Fibroblast of lung (primary cell): ENCODE measurements at places on chromosomes 12 and 14. TPM values are rescaled to one million over a fixed set of nuclear protein-coding genes. Genes with fewer than 3 reads are reported as not detected.

The CACNA1C gene
- 7.4 and 11.4 TPM in 2 replicates for total RNA-seq

The LRP1-AS gene
- total RNA-seq = not detected in 2 replicates

The NOVA1 gene
- 3.6 and 5.1 TPM in 2 replicates for total RNA-seq

The KRT82 gene
- total RNA-seq = not detected in 2 replicates

The RNU4-1 gene
- under 0.01 TPM in 2 replicates for total RNA-seq

The SLCO1A2 gene
- not detected in 2 replicates for total RNA-seq

The ALKBH1 gene
- 11.3 and 12.1 TPM in 2 replicates for total RNA-seq

The TAS2R8 gene
- under 0.01 TPM in 1 of 2 replicates, not detected in the other for total RNA-seq

The RAD51AP1 gene
- total RNA-seq = 1.0 and 4.1 TPM in 2 replicates

The KRT78 gene
- total RNA-seq = not detected in 2 replicates

The ACOT4 gene
- total RNA-seq = 0.51 and 1.7 TPM in 2 replicates

The GLI1 gene
- total RNA-seq = 1.0 and 2.0 TPM in 2 replicates
